ENCODE measurements at places on chromosomes 16 and 17.

GRCh38 chr17:77421630-77421972 is 280.8 kb downstream of the SEC14L1 start:
- DNase-seq = no peak

DNA sequence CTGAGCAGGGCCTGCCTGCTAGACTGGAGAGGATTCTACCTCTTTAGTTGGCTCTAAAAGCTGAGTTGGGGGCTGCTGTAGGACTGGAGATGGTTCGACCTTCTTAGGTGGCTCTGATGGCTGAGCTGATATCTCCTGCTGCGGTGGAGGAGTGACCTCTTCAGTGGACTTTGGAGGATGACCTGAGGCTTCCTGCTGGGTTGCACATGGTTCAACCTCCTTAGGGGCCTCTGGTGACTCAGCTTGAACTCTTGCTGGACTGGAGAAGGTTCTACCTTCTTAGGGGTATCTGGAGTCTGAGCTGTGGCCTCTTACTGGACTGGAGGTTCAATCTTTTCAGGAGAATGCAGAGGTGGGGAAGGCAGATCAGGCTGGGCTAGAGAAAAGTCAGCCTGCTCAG is 48.9 kb upstream of the TMEM97 start:
- DNase-seq = no peak

GRCh38 chr16:23908790-23909189 is 73.0 kb downstream of the PRKCB start:
- DNase-seq = no peak

GRCh38 chr17:83080579-83080857 is 1.1 kb downstream of the METRNL start:
- DNase-seq = no peak

GRCh38 chr17:43556292-43556691 is 10.2 kb upstream of the ETV4 start:
- no peak for DNase-seq

- DNase-seq = no peak
Measured at GRCh38 chr16:73945631-73946030, 351.0 kb upstream of the PSMD7 start.

- DNase-seq = no peak
Measured at GRCh38 chr17:37735165-37735564, 9.7 kb downstream of the HNF1B start.

GRCh38 chr17:58329810-58330537 is 1.4 kb upstream of the TSPOAP1 start:
- peak; percentile 58 for DNase-seq

GRCh38 chr17:82014432-82014831 is 8.2 kb downstream of the CENPX start:
- DNase-seq = no peak

DNA sequence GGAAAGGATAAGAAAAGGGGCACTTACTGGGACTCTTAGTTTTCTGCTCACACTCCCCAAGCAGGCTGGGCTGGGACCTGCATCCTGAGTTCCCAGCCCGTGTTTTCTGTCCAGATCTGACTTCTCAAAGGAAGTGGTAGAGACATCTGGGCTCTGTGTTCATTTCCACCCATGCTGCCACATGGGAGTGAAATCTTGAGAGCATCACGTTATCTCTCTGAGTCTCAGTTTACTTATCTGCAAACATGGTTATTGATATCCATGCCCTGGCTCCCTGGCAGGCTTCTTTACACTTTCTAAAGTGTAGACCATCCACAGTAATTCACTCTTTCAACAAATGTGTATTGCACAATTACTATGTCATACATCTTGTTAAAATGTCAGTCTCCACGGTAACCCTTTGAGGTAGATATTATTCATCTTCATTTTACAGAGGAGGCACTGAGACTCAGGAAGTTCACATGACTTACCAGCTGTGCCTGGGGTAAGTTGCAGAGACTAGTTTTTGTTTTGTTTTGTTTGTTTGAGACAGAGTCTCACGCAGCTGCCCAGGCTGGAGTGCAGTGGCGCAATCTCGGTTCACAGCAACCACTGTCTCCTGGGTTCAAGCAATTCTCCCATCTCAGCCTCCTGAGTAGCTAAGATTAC is 3.4 kb downstream of the ZNF688 start:
- peak; percentile 39 for DNase-seq

DNA sequence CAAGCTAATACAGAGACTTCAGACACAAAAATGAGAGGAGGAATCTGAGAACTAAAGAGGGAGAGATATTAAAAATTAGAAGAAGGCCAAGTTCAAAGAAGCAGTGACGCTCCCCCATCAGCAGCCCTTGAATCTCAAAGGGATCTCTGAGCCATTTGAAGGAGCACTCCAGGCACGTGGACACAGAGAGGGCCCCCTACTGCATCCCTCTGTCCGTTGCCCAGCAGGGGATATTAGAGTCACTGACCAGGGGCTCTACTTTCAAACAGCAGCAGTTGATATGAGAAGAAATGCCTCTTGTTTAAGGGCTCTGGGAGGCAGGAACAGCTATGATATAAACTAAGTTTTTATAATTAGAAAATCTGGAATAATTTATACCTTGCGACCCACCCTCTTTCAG is 479.0 kb upstream of the SALL1 start:
- DNase-seq = no peak

DNA sequence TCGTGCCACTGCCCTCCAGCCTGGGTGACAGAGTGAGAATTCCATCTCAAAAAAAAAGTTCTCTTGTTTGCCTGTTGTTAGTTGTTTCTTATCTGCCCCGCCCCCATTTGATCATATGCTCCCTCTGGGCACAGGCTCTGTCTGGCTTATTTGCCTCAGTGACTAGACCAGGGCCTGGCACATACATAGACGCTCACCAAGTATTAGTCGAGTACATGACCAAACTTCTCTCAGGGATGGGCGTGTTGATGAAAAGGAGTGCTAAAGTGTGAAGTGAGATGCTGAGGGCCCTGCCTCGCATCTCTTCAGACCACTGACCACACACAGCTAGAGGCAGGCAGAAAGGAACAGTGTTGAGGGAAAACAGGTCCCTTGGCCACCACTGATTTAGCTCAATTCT is 3.3 kb upstream of the HELZ start:
- no peak for DNase-seq

GRCh38 chr17:62707425-62707739 is 79.9 kb downstream of the MRC2 start:
- no peak for DNase-seq

- no peak for DNase-seq
Measured at GRCh38 chr17:36086791-36087190, 3.2 kb downstream of the CCL3 start.

DNA sequence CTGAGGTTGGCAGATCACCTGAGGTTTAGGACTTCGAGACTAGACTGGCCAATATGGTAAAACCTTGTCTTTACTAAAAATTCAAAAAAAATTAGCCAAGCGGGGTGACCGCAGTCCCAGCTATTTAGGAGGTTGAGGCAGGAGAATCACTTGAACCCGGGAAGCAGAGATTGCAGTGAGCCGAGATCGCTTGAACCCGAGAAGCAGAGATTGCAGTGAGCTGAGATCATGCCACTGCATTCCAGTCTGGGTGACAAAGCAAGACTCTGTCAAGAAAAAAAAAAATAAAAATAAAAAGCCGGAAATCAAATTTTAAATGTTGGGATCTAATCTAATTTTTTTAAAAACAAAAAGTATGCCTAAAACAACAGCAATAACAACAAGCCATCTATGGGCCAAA is 56.3 kb downstream of the ABCC1 start:
- DNase-seq = no peak

DNA sequence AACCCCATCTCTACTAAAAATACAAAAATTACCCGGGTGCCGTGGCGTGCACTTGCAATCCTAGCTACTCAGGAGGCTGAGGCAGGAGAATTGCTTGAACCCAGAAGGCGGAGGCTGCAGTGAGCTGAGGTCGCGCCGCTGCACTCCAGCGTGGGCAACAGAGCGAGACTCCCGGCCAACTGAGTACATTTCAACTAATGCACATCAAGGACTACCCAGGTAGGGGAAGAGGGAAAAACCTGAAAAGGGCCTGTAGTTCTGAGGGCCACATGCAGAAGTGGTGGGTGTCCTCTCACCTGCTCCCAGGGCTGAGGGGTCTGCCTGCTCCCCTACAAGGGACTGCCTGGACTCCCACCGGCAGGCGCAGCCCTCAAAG is 584 bp upstream of the SLC16A5 start:
- no peak for DNase-seq

DNA sequence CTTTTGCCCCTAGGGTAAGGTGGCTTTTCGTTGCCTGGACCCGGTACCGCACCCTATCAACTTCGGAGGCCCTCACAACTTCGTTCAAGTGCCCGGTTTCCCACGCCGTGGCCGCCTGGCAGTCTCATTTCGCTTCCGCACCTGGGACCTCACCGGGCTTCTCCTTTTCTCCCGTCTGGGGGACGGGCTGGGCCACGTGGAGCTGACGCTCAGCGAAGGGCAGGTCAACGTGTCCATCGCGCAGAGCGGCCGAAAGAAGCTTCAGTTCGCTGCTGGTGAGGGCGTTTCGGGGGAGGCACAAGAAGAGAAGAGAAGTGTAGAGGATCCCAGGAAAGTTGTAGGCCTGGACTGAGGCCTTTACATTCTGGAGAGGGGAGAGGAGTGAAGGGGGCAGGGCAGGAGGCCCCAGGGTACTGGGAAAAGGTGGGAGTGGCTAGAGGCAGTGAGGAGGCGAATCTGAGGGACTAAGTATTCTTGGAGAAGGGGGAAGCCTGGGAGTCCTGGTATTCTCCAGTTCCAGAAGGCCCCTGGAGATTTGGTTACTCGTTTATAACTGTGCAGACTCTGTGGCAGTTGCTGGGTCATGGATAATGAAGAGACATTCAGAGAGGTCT is 5.5 kb downstream of the CNTNAP1 start:
- no peak for DNase-seq

DNA sequence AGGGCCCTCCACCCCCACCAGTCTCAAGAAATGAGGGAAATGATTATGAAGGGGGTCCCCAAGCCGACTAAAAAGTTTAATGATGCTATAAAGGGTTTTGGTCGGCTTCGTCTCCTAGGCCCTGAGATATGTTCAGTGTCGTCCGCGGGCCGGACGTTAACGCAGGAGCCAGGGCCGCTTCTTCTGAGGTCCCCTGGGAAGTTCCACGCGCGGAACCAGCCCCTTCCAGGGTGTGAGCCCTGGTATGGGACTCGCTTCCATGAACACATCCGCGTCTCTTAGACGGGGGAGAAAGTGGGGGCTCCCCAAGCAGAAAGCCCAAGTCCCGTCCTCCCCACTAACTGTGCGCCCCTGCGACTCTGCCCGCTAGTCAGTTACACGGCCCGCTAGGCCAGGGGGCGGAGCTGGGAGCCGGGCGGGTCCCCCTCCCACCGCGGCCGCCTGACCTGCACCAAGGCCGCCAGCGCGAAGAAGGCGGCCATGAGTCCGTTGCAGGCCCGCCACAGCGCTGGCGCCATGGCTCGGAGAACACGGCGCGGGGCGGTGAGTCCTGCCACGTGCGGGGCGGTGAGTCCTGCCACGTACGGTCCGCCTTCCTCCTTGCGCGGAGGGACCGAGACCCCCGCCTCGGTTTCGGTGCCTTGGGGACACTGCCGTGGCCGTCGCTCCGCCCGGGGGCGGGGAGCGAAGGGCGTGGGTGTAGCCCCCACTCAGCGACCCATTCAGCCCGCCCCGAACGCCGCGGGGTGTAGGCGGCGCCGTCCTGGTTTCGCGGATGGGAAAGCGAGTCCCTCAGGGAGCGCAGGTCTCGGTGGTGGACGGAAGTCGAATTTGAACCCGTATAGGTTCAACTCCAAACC is at the start of gene TMEM220:
Gene TMEM220 (minus strand): TSS at position 690 of the 860 bp plus-strand sequence. CDS start 172 bp downstream, at position 518.
- DNase-seq = peak; percentile 53

DNA sequence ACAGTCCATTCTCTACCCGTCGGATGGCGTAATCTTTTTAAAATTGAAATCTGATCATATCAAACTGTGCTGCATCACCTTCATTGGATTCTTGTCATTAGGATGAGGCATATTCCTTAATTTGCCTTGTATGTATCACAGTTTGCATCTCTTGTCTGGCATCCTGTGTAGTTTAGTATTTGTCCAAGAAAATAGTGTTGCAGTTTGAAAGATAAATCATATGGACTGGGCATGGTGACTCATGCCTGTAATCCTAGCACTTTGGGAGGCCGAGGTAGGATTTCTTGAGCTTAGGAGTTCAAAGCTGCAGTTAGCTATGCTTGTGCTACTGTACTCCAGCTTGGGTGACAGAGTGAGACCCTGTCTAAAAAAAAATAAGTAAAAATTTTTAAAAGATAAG is 5.8 kb upstream of the RSL1D1 start:
- no peak for DNase-seq

GRCh38 chr16:59593194-59593661 is 859.1 kb upstream of the GOT2 start:
- no peak for DNase-seq

DNA sequence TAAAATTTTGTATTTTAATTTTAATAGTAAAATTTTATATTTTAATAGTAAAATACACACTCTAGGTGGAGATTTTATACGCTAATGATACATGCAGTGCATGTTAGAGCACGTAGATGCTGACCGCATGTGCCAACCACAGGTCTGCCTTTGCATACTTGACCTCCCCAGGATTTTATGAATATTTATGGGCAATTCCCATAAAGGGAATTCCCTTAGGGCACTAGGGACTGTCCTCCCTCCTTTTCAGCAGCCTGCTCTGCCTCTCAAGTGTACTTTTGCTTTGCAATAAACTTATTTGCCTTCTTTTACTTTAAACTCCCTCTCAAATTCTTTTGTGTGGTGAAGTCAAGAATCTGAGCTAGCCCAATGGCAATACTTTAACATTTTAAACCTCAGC is 217.7 kb upstream of the CDH8 start:
- DNase-seq = no peak

DNA sequence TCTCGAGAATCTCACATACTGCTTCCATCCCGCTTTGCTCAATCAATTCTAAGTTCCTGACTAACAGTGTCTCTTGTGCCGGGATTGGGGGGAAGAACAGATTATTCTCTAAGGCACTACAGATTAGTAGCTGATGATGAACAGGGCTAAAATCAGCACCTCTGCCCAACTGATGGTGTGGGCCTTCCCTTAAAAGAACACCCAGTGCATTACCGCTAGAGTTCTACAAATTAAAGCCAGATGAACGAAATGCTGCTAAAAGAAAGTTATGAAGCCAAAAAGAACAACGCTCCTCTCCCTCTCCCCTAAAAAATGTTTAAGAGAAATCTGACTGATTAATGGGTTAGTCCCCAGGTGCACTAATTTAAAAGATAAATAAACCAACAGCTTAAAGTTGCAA is 4.4 kb downstream of the CDC27 start:
- no peak for DNase-seq

DNA sequence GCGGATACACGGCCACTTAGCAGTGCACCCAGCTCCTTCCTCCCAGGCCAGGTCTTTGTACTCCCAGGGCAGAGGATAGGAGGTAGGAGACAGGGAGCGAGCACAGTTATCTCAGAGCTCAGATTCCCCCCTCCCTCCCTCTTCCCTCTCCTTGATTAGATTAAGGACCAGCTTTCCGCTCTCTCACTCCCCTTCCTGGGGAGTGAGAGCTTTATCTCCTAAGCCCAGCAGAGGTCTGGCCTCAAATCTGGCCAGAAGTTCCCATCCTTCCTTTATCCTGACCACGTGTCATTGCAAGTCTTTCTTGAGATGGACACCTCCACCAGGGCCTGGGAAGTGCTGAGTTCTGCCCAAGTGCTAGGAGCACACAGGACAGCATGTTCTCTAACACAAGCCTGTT is 5.1 kb downstream of the ARL4D start:
- no peak for DNase-seq

GRCh38 chr17:1515640-1516387 is 598 bp downstream of the INPP5K start:
- DNase-seq = peak; percentile 31

- no peak for DNase-seq
Measured at GRCh38 chr17:65085397-65085796, 28.9 kb upstream of the GNA13 start.
